ENCODE measurements at places on chromosomes 2 and 18. TPM values are rescaled to one million over a fixed set of nuclear protein-coding genes. Genes with fewer than 3 reads are reported as not detected.

CPSF3 gene
- 17.5 TPM for total RNA-seq

PIEZO2 gene
- 0.23 TPM for total RNA-seq

RGPD4 gene
- total RNA-seq, result not detected

RND3 gene
- total RNA-seq, result 23.7 TPM

SMYD1 gene
- total RNA-seq, result 413 TPM

VIT gene
- total RNA-seq, result 3.0 TPM

GATA6 gene
- total RNA-seq, result 79.8 TPM

CRYBA2 gene
- total RNA-seq, result not detected

- no peaks in the 10 kb centered on the region for H3K4me1 ChIP-seq
- H3K27ac ChIP-seq, result no peak overlapping the region
- H3K27me3 ChIP-seq, result no peaks in the 10 kb centered on the region
Measured at GRCh38 chr2:24287171-24287570, 73.2 kb downstream of the ITSN2 start.

DNA sequence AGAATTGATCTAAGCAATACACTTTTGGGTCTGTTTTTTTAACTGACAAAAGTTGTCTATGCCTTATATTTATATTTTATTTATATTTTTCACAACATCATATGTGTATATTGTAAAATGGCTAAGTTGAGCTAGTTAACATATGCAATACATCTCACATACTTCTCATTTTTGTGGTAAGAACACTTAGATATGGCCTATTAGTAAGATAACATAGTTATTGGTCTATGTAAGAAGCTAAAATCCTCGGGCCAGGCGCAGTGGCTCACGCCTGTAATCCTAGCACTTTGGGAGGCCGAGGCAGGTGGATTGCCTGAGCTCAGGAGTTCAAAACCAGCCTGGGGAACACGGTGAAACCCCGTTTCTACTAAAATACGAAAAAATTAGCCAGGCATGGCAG, 275.6 kb upstream of the ID2 start:
- no peak overlapping the region for H3K27ac ChIP-seq
- no peak overlapping the region for H3K4me3 ChIP-seq
- no peaks in the 10 kb centered on the region for H3K36me3 ChIP-seq
- DNase-seq, result no peak
- H3K4me1 ChIP-seq, result peaks cover 6% of the 10 kb centered on the region
- H3K27me3 ChIP-seq, result no peaks in the 10 kb centered on the region

- no peak overlapping the region for H3K4me3 ChIP-seq
- no peaks in the 10 kb centered on the region for H3K4me1 ChIP-seq
- H3K27ac ChIP-seq, result no peak overlapping the region
- no peaks in the 10 kb centered on the region for H3K36me3 ChIP-seq
Measured at GRCh38 chr18:45635893-45636509, 20.7 kb downstream of the SLC14A2 start.

DNA sequence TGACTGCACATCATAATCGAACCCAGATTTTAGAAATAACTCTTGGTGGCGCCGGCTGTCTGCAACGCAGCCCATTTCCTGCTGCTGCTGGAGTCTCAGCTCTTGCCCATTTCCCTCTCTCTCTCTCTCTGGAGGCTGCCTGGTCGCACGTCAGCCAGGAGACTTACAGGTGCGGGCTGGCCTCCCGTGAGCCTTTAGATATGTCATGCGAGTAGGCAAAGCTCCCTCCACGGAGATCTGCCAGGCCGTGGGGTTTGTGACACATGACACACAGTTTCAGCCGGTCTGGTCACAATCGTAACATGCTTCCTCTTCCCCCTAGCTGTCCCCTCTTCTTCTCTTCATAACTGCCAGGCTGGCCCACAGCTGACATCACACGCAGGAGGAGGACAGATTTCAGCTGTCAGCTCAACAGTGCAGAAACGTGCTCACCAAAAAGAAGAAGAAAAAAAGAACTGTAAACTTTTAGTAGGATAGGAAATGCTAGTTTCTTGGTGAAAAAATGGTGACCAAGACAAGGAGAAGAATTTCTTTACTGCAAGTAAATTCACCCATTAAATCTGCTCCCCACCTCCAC, 489.3 kb downstream of the ZNF516 start:
- H3K4me1 ChIP-seq, result no peaks in the 10 kb centered on the region
- no peaks in the 10 kb centered on the region for H3K36me3 ChIP-seq
- no peaks in the 10 kb centered on the region for H3K27me3 ChIP-seq
- no peak for DNase-seq

DNA sequence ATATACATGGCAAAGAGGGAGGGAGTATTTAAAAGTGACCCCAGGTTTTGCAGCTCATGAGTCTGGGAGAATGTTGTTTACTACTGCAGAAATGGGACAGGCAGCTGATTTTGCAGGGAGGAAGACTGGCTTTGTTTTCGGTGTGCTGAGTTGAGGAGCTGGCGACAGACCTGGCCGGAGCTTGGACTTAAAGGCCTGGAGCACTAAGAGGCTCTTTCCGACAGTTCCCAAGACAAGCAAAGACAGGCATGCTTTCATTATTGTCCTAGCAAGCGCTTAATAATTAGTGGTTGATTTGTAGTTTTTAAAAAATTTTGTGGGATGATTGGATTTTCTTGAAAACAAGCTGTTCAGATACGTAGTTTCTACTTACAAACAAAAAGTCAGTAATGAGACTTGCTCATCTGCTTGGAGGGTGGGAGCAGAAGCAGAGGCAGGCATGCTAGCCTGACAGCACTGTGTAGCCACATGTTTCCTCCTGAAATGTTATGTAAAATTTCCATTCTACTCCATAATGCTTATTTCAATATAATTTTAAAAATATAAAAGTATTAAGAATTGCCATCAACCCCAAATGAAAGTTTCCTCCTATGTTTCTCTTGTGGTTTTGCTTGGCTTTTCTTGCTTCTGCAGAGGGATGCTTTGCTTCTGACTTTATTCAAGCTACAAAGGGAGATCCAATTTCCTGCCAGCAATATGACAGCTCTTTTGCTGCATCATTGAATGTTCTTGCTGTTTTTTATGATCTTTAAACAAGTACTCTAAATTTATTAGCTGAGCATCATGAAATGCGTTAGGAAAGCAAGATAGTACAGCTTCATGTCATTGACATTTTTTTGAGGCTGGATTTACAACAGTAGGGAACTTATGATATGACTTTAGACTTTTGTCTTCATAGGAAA, 75.8 kb downstream of the PHLPP1 start:
- no peaks in the 10 kb centered on the region for H3K4me1 ChIP-seq
- peak overlapping the region; percentile 12 for H3K4me3 ChIP-seq
- H3K36me3 ChIP-seq, result no peaks in the 10 kb centered on the region

DNA sequence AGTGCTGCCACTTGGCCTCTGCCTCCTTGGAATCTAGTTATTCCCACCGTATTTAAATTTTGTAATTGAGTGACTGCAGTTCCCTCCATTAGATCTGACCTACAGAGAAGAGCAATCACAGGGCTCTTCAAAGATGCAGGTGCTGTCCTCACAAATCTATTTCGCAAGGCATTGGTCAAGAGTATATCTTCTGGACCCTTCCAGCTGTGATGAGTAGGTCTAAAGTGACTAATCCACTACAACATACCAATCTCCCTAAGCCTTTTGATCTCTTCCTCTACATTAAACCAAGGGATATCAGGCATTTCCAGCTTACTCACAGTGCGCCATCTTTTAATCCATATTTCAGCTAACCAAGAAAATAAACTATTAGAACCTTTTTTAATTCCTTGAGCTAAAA, 65.1 kb upstream of the COL3A1 start:
- no peak for DNase-seq
- H3K27me3 ChIP-seq, result no peaks in the 10 kb centered on the region
- no peak overlapping the region for H3K4me3 ChIP-seq
- H3K27ac ChIP-seq, result no peak overlapping the region

- no peak overlapping the region for H3K4me3 ChIP-seq
- DNase-seq, result no peak
- H3K4me1 ChIP-seq, result peaks cover 97% of the 10 kb centered on the region
- no peaks in the 10 kb centered on the region for H3K27me3 ChIP-seq
- H3K36me3 ChIP-seq, result no peaks in the 10 kb centered on the region
Measured at GRCh38 chr2:127657232-127657595, 11.3 kb downstream of the GPR17 start.

DNA sequence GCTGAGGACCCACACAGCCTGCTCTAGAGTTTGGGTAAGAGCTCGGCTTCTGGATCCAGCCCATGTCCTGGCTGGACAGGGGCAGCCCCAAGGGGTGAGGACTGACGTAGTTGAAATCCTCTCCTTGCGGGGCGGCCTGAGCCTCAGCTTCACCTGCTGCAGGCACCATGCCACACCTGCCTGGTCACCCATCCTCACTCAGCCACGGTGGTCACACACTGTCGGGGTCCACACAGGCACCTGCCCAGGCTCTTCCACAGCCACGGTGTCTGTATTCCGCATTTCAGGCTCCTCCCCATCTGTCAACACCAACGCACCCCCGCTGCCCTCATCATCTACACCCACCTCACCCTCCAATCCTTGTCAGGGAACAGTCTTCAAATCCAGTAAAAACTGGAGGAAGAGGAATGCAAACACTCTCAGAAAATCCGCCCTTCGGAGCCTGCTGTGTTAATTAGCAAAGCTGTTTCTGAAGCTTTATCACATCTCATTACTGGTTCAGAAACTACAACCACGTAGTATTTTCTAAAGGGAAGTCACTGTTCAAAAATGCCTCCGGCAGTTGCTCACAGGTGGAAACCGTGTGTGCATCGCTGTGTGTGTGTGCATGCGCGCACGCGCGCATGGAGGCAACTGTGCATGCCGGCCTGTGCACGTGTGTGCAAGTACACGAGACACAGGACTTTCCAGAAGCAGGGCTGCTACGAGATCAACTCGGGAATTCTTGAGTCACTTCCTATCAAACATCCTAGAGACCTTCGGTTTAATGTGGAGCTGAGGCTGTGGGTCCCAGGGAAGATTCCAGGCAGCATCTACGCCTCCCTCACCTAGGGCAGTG, 38.2 kb downstream of the SLC66A2 start:
- no peak overlapping the region for H3K27ac ChIP-seq
- no peaks in the 10 kb centered on the region for H3K27me3 ChIP-seq
- no peak overlapping the region for H3K4me3 ChIP-seq
- DNase-seq, result no peak

DNA sequence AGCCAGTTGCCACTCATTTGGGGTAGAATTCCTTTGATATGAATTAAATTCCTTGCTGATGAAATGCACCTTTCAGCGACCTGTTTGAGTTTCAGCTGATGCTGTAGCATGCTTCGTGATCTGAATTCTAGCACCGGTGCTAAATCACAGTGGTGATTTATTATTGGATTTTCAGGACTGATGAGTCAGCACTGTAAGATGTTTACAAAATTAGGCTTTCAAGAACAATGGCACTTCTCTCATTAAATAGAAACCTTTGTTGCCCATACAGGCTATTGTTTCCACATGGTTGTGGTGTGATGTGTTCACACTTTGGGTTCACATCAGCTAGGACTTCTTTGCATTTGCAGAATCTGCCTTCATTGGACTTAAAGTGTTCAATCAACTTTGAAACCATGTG, 687.7 kb downstream of the ARHGAP15 start:
- no peak overlapping the region for H3K27ac ChIP-seq
- H3K27me3 ChIP-seq, result no peaks in the 10 kb centered on the region
- H3K4me3 ChIP-seq, result no peak overlapping the region
- H3K36me3 ChIP-seq, result no peaks in the 10 kb centered on the region
- no peak for DNase-seq

GRCh38 chr2:177340158-177340557, 52.4 kb upstream of the AGPS start:
- no peak overlapping the region for H3K27ac ChIP-seq
- H3K4me1 ChIP-seq, result no peaks in the 10 kb centered on the region
- no peaks in the 10 kb centered on the region for H3K36me3 ChIP-seq
- no peak overlapping the region for H3K4me3 ChIP-seq

DNA sequence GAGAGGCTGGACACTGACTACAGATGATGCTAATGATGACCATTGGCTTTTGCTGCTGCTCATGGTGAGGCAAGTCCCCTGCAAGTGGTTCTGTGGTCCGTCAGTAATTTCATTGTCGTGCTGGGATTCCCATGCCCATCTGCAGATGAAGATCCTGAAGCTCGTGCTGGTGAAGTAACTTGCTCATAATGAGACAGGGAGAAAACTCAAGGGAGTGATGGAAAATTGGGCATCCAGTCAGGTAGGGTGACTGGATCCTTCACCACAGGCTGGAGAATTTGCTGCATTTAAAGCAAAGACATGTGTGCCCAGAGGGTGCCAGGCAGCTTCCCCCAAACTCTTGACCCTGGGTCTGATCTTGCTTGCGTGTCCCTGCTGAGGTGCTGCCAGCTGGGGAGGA, 125.6 kb downstream of the TSN start:
- H3K36me3 ChIP-seq, result no peaks in the 10 kb centered on the region
- no peaks in the 10 kb centered on the region for H3K4me1 ChIP-seq
- no peaks in the 10 kb centered on the region for H3K27me3 ChIP-seq
- no peak for DNase-seq
